ENCODE measurements at places on chromosomes 13 and 19.

- DNase-seq, result no peak
Observed at GRCh38 chr13:46380242-46380641, 6.8 kb downstream of the RUBCNL start.

DNA sequence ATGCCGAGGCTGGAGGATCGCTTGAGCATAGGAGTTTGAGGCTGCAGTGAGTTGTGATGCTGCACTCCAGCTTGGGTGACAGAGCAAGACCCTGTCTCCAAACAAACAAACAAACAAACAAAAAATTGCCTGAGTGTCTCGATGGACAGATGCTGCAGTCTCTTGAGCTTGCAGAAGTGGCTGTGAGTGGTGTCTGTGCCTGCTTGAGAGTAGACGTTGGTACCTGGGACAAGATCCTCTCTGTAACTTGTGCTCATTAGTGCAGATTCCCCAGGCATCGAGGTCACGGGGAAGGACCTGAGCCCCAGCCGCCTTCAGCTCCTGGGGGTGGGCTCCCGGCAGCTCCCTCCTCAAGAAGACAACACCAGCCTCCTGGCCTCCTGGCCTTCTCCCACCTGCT is 8.6 kb upstream of the C5AR2 start:
- peak; percentile 59 for DNase-seq

- no peak for DNase-seq
Observed at GRCh38 chr13:88031980-88032559, 360.9 kb downstream of the SLITRK5 start.

- peak; percentile 87 for DNase-seq
Observed at GRCh38 chr19:41426952-41427646, at the start of gene B3GNT8. TSS of gene B3GNT8 (minus strand) at chr19:41427374. CDS start at chr19:41426778, 596 bp downstream.

DNA sequence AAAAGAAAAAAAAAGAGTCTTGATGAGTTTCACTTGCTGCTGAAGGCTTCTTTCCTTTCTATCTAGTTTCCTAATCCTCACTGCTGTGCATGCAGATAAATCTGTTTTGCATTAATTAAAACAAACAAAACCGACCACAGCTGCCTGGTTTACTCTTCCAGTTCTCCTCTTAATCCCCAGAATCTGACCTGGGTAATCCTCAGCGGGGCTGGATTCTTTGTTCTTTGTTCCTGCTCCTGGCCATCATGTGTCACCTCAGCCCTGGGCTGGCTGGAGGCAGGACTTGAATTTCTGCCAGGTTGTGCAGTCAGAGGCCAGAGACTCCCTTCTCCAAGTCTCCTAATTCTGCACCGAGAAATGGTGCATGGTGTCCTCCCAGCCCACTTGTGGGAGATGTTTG is 52.2 kb upstream of the CYP4F8 start:
- no peak for DNase-seq

DNA sequence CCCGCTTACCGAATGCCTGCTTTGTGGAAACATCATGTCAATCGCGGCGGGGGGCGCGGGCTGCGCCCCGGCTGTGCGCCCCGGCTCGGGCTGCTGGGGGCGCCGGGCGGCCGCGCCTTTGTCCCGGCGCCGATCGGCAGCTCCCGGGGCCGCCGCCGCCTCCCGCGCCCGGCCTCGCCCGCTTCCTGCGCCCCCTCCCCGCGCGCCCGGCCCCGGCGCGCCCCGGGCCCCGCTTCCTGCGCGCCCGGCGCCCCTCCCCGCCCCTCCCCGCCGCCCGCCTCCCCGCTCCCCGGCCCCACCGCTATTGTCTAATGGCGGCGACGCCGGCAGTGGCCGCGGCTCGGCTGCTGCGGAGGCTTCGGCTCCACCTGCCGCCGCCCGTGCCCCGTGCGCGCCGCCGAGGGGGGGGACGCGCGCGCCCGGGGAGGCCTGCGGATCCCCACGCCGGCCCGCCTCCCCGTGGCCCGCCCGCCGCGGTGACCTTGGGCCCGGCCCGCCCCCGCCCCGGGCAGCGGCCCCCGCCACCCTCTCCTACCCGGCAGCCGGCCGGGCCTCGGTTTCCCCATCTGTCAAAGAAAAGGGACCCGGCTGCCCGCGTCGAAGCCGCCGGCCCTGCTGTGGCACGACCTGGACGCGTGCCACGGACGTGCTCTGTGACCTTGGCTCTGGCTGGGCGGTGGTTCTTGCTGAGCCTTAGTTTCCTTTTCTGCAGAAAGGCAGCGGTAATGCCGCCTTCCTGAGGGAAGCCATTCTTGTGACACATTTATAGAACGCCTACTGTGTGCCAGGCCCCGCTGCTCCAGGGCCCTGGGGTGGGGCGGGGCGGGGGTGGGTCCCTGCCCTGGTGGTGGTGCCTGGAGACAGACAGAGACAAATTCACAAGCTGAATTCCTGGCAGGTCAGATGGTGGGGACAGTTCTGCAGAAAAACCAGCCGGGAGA is at the start of gene TLE5:
Gene TLE5 (minus strand): TSS at position 331 of the 941 bp plus-strand sequence. CDS start 295 bp downstream, at position 36.
- DNase-seq, result peak; percentile 83

GRCh38 chr13:48151363-48152161 is 56.7 kb upstream of the MED4 start:
- no peak for DNase-seq

- no peak for DNase-seq
Observed at GRCh38 chr19:4518345-4519171, at the start of gene PLIN4. TSS of gene PLIN4 (minus strand) at chr19:4518486. CDS start at chr19:4518272, 214 bp downstream.

GRCh38 chr13:23628250-23628649 is 58.0 kb downstream of the TNFRSF19 start:
- no peak for DNase-seq

GRCh38 chr13:86725105-86725504 is 925.9 kb upstream of the SLITRK6 start:
- DNase-seq, result no peak

DNA sequence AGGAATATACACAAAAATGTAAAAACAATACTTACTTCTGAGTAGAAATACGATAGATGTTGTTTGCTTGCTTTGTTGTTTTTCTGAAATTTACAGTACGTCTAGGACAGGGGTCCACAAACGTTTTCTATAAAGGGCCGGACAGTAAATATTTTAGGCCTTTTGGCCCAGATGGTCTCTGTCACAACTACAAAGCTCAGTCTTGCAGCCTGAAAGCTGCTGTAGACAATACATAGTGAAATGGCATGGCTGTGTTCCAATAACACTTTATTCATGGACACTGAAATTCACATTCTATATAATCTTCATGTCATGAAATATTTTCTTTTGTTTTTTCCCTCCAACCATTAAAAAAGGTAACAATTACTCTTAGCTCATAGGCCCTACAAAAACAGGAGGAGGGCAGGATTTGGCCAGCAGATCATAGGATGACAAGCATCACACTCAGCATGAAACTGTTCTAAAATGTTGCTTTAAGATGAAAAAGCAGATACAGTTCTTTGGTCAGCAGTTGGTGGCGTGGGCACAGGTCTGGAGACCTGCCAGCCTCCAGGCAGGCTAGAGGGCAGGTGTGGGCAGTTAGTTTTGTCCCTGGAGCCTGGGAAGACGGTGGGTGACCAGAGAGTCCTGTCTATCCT is at the start of gene EDDM13:
Gene EDDM13 (plus strand): TSS at position 588 of the 638 bp plus-strand sequence. CDS start 87 bp downstream, outside the sequence.
- peak; percentile 26 for DNase-seq

GRCh38 chr19:52170863-52171320 is 529 bp downstream of the ZNF836 start:
- peak; percentile 34 for DNase-seq

- DNase-seq, result peak; percentile 85
Observed at GRCh38 chr19:35828692-35829301, 16.2 kb upstream of the PRODH2 start.

All from suppressor macrophage (primary cell).